Mesothelial cell of epicardium (in vitro differentiated cells): ENCODE measurements at places on chromosomes 6 and 20.

GRCh38 chr6:118509009-118509617 lies 39.0 kb upstream of the PLN start:
- no peak for DNase-seq

- no peak for DNase-seq
Observed at GRCh38 chr6:15431762-15432483, 186.1 kb downstream of the JARID2 start.

DNA sequence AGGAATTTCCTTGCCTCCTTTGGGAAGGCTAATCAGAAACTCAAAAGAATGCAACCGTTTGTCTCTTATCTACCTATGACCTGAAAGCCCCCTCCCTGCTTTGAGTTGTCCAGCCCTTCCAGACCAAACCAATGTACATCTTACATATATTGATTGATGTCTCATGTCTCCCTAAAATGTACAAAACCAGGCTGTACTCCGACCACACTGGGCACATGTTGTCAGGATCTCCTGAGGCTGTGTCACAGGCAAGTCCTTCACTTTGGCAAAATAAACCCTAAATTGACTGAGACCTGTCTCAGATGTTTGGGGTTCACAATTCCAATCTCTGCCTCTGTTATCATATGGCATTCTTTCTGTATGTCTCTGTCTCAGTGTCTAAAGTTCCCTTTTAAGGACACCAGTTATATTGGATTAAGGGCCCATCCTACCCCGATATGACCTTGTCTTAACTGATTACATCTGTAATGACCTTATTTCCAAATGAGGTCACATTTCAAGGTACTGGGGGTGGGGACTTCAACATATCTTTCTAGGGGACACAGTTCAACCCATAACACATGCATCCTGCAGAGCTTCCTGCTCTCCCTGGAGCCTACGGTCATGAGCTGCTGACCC lies 513.5 kb upstream of the JARID2 start:
- DNase-seq = no peak

DNA sequence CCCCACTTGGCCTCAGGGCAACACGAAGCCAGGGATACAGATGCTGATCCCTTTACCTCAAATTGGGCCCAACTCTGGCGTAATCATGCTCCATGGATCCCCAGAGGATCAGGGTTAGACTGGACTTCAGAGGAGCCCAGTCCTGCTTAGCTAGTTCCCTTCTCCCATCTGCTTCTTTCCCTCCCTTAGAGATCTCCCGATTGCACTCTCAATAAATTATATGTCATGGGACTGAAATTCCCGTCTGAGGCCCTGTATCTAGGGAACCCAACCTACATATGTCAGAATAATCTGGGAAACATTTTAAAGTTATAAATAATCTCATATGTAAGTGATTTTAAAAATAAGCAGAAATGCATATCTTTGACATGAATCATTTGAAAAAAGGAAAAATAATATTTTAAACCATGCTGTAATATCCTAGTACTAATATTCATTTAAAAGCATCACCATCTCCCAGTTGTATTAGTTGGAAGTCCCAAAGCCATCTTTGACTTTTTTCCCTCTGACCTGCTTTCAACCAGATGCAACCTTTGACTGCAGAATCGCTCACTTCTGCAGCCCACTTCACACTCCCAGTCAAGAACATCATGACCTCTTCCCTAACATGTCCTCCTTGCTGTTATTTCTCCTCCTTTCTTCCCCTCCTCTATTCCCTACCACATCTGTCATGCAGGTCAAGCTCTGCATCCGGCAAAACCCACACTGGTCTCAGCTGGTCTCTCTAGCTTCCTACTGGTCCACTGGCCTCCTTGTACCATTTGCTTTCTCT lies 393.6 kb downstream of the BTBD3 start:
- DNase-seq = no peak

DNA sequence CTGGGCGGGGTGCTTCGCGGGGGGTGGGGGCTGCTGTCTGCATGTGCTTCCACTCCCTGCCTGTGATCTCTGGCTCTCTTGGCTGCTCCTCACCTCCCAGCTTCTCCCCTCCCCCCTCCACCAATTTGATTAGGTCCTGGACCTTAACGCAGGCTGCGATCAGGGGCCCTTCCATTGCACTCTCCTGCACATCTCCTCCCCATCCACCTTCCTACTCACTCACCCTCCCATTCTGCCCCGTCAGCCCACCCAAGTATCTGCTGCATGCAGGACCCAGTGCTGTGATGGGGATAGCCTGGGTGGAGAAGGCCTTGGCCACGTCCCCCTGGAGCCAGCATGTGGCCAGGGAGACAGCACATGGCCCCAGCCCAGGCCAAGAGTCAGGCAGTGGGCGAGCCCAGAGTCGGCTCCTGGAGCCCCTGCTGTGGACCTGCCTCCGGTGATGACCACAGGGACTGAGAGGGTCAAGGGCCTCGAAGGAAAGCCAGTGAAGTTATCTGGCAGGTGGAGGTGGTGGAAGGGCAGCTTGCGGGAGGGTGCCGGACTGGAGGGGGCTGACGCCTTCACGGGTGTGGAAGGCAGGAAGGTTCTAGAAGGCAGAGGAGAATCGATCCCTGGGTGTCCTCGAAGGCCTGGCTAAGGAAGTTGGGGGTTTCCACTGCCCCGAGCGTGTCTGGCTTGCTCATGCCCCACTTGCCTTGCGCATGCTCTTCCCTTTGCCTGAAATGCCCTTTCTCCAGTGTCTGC lies 40.7 kb downstream of the SRC start:
- no peak for DNase-seq

GRCh38 chr20:51961964-51962761 lies 159.8 kb upstream of the SALL4 start:
- DNase-seq = no peak

DNA sequence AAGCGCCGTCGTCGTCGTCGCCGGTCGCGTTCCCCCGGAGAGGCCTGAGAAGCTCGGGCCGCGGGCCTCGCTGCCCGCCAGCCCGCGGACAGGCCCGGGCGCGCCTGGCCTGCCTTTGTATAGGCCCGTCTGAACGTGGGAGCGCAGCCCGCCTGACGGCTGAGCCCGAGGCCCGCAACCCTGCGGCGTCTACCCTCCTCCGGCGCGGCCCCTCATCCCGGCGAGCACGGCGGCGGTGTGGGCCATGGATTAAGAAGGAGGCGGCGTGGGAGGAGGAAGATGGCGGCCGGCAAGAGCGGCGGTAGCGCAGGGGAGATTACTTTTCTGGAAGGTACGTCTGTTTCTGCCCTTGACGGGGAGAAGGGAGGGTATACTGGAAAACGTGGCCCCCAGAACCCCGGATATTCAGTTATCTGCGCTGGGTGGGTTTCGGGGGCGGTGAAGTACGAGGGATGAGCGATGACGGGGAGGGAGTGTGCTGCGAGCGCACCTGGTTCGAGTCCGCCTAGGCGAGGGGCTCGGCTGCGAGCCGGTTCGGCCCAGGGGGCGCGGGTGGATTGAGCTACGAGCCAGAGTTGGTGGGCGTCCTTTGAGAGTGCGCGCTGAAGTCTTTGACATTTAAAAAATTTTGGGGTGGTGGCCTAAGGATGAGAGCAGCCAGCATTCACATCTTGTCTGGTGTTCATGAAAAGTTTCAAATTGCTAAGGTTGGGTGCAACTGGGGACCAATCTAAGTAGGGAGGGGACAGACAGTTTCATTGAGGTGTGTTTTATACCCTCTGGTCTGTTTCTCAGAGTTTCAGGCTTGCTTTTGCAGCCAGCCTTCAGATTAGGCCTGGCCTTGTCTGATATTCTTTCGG lies 796 bp downstream of the SENP6 start:
- DNase-seq = peak; percentile 70

DNA sequence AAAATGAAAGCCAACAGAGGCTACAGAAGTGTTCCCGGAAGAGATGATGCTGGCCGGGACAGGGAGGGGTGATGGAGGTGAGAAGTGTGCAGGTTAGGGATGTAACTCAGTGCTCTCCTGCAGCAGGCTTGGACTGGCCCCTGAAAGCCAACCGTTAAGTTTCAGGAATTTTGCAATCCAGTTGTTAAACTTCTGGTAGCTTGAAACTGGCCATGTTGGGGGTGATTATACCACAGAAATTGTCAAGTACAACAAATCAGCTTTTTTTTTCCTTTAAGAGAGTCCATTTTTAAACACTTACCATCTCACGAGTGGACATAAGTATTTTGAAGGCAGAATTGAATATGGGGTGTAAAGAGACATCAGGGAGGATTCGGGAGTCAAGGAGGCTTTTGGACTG lies 8.8 kb upstream of the SIRPB1 start:
- DNase-seq = no peak

- DNase-seq = no peak
Observed at GRCh38 chr6:163001330-163001729, 273.6 kb downstream of the PACRG start.

GRCh38 chr20:21125072-21125848 lies 622 bp upstream of the KIZ start:
- DNase-seq = no peak

DNA sequence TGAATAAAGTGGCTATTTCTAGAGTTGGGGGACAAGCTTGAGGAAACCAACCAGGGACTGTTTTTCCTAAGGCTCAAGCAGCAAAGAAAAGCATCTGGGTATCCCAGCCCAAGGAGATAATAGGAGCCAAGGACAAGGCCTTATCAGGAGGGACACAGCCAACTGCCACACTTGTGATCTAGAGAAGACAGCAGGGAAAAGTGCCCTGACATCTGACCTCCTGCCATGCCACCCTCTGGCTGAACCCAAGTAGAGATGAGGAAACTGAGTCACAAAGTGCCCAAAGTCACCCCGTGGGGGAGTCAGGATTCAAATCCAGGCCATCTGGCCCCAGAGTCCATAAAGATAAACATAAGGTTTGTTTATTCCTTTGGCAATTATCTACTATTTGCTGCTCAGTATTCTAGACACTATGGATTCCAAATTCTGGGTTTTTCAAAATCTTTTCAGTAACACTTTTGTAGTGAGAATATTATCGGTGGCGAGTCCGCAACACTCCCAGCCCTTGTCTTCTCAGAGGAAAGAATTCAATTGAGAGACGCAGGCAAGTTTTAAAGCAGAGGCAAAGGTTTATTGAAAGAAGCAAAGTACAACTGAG lies 3.5 kb upstream of the LBP start:
- no peak for DNase-seq

GRCh38 chr6:73803562-73804241 lies 107.7 kb downstream of the CD109 start:
- no peak for DNase-seq

- DNase-seq = no peak
Observed at GRCh38 chr20:50589548-50590347, 79.6 kb downstream of the PTPN1 start.

DNA sequence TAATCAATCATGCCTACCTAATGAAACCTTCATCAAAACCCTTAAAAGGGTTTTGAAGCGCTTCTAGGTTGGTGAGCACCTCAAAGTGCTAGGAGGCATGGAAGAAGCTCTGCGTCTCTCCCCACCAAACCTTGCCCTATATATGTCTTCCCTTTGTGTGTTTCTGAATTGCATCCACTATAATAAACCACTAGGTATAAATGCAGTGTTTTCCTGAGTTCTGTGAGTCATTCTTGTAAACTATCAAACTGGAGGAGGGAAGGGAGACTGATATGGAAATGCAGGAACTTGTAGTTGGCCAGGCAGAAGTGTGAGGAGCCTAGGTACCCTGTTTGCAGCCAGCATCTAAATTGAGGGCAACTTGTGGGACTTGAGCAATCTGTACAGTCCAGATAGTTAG lies 698.8 kb downstream of the DOK5 start:
- no peak for DNase-seq

- DNase-seq = no peak
Observed at GRCh38 chr20:3082306-3082951, 2.1 kb downstream of the AVP start.

GRCh38 chr6:16001158-16001557 lies 127.7 kb upstream of the MYLIP start:
- no peak for DNase-seq

DNA sequence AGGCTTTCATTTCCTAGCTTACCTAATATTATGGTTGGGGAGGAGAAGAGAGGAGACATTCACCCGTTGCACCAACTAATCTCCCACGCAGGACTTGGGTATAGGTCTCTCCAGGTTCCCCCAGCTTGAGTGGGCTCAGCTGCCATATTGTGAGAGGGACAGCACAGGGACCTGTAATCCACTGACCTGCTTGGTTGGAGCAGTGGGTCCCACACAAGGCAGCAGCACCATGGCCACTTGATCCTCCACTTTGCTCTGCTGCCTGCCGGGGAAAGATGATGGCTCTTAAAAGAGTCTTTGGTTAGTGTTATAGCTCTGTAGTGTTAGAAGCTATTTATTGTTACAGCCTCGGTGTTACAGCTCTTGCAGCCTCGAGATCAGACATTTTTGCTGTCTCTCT lies 22.5 kb upstream of the ECHDC1 start:
- no peak for DNase-seq

- no peak for DNase-seq
Observed at GRCh38 chr20:11045412-11046175, 371.8 kb upstream of the JAG1 start.

DNA sequence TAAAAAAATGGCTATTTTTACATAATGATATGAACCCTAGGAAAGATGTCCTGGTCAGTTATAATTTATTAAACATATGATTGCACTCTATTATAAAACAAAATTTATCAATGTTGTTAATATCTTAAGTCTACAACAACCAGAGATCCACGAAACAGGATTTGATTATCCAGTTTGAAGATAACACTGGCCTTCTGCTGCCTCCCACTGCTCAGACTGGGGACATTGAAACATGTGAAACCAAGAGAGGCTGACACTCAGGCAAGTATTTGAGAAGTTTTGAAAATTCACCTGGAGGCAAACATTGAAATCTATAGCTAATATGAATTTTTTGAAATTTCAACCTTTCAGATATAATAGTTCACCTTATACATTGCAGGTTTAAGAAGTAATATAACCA lies 219.3 kb upstream of the HSF2 start:
- DNase-seq = no peak

DNA sequence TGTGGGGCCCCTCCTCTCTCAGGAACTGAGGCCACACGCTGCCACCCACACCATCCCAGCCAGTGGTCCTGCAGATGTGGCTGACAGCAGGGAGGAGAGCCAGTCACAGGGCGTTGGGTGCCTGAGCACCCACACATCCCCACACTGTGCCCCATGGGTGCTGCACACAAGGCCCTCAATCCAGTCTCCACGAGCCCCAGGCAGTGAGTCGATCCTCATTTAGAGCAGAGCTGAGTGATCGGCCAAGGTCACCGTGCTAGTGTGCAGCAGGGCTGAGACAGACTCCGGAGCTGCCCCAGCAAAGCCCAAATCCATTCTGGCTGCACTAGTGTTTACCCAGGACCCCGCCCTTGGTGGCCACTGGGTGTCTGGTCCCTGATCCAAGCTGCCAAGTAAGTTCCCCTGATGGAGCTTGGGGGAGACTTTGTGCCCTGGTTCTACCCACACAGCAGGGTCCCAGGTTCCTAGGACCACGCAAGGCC lies 9.0 kb downstream of the C20orf203 start:
- no peak for DNase-seq

- no peak for DNase-seq
Observed at GRCh38 chr6:163735076-163735475, 320.6 kb downstream of the QKI start.

DNA sequence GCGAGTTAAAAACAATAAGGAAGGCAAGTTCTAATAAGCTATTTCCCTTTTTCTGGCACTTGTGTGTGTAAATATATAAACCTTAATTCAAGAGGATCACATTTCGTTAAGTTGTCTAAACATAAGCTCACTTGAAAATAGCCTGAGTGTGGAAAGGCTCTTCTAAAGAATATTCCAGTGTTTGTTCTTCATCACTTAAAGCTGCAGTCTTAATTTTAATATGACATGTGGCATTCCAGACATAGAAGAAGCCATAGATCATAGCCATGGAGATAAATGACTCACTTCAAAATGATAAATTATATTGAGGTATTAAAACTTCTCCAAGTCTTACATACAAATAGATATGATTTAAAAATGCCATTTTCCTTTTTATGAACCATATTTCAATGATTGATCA lies 42.1 kb downstream of the IYD start:
- no peak for DNase-seq
